ENCODE measurements at places on chromosomes 4 and X. TPM values are rescaled to one million over a fixed set of nuclear protein-coding genes. Genes with fewer than 3 reads are reported as not detected.

Gene GC
- 0.29 TPM for polyA plus RNA-seq

Gene VSIG4
- polyA plus RNA-seq = 4.4 TPM

Gene AREG
- polyA plus RNA-seq = 0.11 TPM

Gene KCNE5
- 6.7 TPM for polyA plus RNA-seq

Gene TMEM35A
- polyA plus RNA-seq = 9.3 TPM

Gene PLXNA3
- polyA plus RNA-seq = 52.8 TPM

Gene ADRA2C
- polyA plus RNA-seq = 6.8 TPM

Gene ADH6
- polyA plus RNA-seq = 32.4 TPM

Gene XAGE1A
- polyA plus RNA-seq = not detected

Gene RPS6KA6
- 19.8 TPM for polyA plus RNA-seq

Gene L1CAM
- polyA plus RNA-seq = 57.4 TPM

Gene GABRE
- 4.6 TPM for polyA plus RNA-seq

Gene ZXDA
- 5.1 TPM for polyA plus RNA-seq

Gene RAB41
- 1.2 TPM for polyA plus RNA-seq

Gene MTMR8
- 2.4 TPM for polyA plus RNA-seq

Gene LNX1
- 18.8 TPM for polyA plus RNA-seq

Gene NOX1
- polyA plus RNA-seq = 0.79 TPM

Gene TMEM156
- 4.3 TPM for polyA plus RNA-seq

Gene THAP9
- polyA plus RNA-seq = 13.0 TPM

Gene SMARCA5
- polyA plus RNA-seq = 152 TPM

Gene PCDH11X
- polyA plus RNA-seq = 0.36 TPM

Gene GSX2
- polyA plus RNA-seq = not detected

Gene ABLIM2
- polyA plus RNA-seq = 5.6 TPM

Measured in renal cortex interstitium (tissue), 15 donors.